Activated CD4-positive, alpha-beta memory T cell treated with anti-CD3 and anti-CD28 coated beads, Interleukin-2, amount 10 ng/mL, durations not matched to agents 7 days and 5 days (primary cell): ENCODE measurements at places on chromosomes 2 and 18. TPM values are rescaled to one million over a fixed set of nuclear protein-coding genes. Genes with fewer than 3 reads are reported as not detected.

DNA sequence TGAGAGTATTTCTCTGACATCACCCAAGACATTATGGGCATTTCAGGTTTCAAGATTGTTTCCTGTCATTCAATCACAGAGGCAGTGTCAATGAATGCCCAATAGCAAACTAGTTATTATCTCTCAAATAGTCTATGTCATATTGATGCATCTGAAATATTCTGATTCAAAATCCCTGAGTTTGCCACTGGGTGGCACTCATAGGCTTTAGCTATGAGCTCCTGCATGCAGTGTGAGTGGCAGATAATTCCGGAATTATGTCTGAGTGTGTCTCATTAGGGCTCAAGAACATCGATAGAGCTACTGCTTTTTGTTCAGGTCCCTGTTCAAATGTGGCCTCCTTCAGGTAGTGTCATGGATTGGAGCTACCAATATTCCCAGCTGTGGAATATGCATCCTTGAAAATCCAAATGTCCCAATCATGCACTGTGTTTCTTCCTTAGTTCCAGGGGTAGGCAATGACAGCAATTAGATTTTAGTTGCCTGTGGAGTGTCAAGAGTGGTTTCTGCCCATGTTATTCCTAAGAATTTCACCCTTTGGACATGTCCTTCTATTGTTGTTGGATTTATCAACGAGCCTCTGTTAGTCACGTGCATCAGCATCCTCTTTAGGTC, 7.8 kb upstream of the OR6B3 start:
- no peaks in the 10 kb centered on the region for H3K4me1 ChIP-seq
- H3K27ac ChIP-seq = no peak overlapping the region
- H3K27me3 ChIP-seq = peaks cover 24% of the 10 kb centered on the region
- no peaks in the 10 kb centered on the region for H3K36me3 ChIP-seq

- no peak overlapping the region for H3K4me3 ChIP-seq
- peaks cover 31% of the 10 kb centered on the region for H3K4me1 ChIP-seq
- no peak overlapping the region for H3K27ac ChIP-seq
- H3K27me3 ChIP-seq = no peaks in the 10 kb centered on the region
Measured at GRCh38 chr2:216139884-216140283, 30.7 kb downstream of the XRCC5 start.

GRCh38 chr2:69779258-69780001, 37.5 kb downstream of the ANXA4 start:
- no peak overlapping the region for H3K27ac ChIP-seq
- no peak for DNase-seq
- no peak overlapping the region for H3K4me3 ChIP-seq
- peaks cover 34% of the 10 kb centered on the region for H3K4me1 ChIP-seq
- no peaks in the 10 kb centered on the region for H3K27me3 ChIP-seq

- peaks cover 9% of the 10 kb centered on the region for H3K4me1 ChIP-seq
- H3K36me3 ChIP-seq = peaks cover 92% of the 10 kb centered on the region
- no peak for DNase-seq
- no peak overlapping the region for H3K4me3 ChIP-seq
- H3K27ac ChIP-seq = no peak overlapping the region
- H3K27me3 ChIP-seq = no peaks in the 10 kb centered on the region
Measured at GRCh38 chr2:197054437-197054836, 127.9 kb upstream of the PGAP1 start.

GRCh38 chr2:23614701-23615100, 229.7 kb downstream of the KLHL29 start:
- H3K27me3 ChIP-seq = peaks cover 17% of the 10 kb centered on the region
- H3K4me1 ChIP-seq = peaks cover 6% of the 10 kb centered on the region
- no peaks in the 10 kb centered on the region for H3K36me3 ChIP-seq
- DNase-seq = no peak
- H3K27ac ChIP-seq = no peak overlapping the region

- no peak for DNase-seq
- H3K27ac ChIP-seq = no peak overlapping the region
- no peaks in the 10 kb centered on the region for H3K4me1 ChIP-seq
- H3K36me3 ChIP-seq = no peaks in the 10 kb centered on the region
- no peaks in the 10 kb centered on the region for H3K27me3 ChIP-seq
Measured at GRCh38 chr2:179511105-179511789, 246.6 kb upstream of the SESTD1 start.

DNA sequence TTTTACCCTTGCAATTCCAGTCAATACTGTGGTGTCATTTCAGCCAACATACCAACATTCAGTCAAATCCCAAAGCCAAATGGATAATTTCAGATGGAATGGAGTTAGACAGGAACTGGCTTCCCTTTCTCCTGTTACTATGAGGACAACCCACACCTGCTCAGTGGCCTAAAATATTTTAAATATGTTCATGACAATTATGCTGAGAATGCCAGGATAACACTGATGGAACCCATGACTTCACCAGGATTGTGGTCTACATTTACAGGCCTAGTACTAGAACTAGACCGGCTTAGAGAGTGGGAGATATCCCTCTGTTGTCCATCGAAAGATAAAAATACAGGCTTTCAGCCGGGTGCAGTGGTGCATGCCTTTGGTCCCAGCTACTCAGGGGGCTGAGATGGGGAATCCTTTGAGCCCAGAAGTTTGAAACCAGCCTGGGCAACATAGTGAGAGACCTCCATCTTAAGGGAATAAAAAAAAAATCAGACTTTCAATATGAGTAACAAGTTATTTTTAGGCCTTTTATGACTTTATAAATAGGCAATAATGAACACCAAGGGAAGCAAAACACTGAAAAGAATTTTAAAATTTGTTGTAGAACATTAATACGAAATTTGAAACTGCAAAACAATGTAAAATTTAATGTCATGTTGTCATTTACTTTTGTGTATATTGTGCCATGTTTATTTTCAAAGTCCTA, 14.2 kb downstream of the GPATCH11 start:
- peaks cover 67% of the 10 kb centered on the region for H3K36me3 ChIP-seq
- no peak overlapping the region for H3K27ac ChIP-seq
- no peak for DNase-seq
- H3K27me3 ChIP-seq = no peaks in the 10 kb centered on the region

Gene PSMD1
- 80.0 TPM for total RNA-seq

Gene MYL12A
- 1,118 TPM for total RNA-seq
